ENCODE measurements at places on chromosomes 1 and 21.

DNA sequence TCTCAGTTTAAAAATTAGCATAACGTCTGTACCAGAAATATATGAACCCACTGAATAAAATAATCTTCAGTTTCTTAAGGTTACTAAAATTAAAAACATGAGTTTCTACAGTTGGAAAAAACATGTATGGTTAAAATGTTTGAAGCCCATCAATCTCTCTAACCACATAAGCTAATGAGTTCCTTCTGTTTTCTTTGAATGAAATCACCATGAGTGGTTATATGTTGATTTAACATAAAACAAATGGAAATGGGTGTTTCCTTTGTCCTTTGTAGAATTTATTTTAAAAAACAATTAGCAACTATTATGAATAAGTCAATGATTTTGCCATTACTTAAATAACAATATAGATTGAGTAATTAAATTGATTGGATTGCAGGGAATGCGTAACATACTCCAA, 3.0 kb upstream of the ADGRL2 start:
- DNase-seq, result no peak

DNA sequence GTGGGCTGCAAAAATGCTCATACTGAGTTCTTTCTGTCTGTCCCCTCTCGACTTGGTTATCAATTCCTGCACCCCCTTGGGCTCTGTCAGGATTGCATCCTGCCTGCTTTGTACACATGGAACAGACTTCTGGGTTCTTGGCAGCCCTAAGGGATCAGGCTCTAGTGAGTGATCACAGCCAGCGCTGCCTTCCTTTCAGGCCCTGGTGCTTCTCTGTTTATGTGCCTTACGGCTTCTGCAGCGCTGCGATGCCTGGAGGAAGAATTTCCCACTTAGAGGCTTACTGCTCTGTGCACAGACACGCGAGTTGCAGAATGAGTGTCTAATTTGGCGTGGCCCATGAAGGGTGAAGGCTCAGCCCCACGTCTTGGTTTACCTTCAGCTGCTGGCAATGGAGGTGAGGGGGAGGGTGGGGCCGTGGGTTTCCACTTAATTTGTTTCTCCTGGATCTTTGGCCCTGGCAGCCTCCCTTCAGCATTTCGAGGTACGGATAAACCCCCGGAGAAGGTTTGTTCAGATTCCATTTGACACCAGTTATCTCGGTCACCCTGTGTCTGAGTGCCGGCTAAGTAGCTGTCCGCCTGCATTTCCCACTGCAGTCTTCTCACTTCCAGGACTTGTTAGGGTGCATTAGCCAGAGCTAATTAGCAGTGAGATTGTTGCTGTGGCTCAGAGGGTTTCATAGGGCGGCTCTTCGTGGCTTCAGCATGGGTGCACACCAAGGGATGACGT, 227.3 kb downstream of the DYRK1A start:
- no peak for DNase-seq

GRCh38 chr1:58762806-58763205, 21.0 kb downstream of the JUN start:
- DNase-seq, result no peak

DNA sequence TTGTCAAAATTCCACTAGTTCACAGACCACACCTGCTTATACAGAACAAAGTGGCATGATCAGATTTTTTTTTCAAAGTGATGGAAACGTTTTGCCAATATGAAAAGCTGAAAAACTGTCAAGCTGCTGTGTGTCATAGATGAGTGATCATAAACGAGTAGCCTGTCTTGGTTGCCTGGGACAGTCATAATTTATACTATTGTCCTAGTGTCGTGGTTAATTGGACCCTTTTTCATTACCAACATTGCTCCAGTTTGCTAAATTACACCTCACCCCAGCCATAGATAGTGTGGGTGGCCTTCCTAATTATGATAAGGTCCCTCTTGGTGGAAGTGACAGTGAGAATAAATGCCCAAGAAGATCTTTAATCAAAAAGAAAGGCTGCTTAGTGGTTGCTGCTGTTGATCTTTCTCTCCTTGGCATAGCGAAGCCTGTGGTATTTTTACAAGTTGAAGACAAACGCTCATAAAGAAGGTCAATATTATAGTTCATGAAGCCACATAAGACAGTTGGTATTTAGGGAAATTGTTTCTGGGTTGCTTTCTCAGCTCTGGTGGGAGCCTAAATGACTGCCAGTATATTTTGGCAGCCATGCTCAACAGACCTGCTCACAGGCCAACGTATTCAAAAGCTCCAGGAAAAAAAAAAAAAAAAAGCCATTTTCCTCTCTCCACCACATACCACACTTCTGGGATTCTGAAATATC, 478.1 kb downstream of the PLA2G4A start:
- DNase-seq, result no peak

DNA sequence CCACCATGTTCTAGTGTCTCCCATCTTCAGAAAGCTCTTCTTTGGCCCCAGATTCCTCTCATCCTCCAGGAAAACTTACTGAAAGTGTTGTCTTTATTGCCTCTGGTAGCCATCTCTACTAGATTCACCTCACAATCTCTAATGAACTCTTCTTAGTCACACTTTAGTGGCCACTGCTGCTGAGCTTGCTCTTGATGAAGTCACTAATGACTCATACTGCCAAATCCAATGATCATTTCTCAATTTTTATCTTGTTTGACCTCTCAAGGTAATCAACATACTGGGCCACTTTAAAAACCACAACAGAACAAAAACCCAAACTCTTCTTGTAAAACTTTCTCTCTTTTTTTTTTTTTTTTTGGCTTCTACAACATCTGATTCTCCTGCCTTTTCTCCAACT, 196.4 kb downstream of the LHX8 start:
- no peak for DNase-seq

DNA sequence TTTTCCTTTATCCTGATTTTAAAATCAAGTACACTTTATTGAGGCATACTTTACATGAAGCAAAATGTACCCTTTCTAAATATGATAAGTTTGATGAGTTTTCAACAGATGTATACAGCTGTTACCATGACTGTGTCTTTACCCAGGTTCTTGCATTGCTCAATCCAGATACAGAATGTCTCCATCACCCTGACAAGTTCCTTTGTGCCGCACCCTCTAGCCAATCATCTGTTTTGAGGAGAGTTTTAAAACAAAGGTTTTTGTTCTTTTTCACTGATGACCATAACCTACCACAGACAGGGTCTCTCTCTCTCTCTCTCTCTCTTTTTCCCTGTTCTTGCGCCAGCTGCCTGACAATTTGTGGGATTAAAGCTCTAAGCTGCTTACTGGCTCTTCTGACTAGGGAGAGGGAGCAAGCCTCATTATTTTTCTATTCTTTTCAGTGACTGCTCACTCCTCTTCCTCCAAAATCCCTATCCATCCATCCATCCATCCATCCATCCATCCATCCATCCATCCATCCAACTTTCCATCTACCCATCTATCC, 1.2 kb upstream of the KCNE1 start:
- no peak for DNase-seq

DNA sequence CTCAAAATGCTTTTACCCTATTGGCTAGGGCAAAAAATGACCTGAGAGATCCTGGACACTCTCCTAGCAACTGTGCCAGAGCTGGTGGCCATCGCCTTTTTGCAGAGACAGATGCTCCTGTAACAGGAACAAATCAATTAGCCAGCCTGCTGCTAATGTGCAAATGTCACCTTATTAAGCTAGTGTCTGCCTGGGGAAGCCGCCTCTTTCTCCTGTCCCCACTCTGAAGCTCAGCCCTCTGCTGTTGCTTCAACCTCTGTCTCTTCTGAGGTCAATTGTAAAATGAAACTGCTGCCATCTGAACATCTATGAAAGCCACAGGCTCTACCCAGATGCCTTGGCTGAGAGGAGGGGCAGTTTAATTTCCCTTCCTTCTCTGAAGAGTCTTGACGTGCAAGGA, 85.5 kb upstream of the CACNA1E start:
- no peak for DNase-seq

GRCh38 chr1:151854658-151855057, 1.1 kb upstream of the THEM5 start:
- DNase-seq, result no peak

- DNase-seq, result no peak
These were observed 270.1 kb downstream of the ASTN1 start for GRCh38 chr1:176894450-176894849.

- DNase-seq, result no peak
These were observed 2.1 kb downstream of the KDM5B start for GRCh38 chr1:202805886-202806844.

DNA sequence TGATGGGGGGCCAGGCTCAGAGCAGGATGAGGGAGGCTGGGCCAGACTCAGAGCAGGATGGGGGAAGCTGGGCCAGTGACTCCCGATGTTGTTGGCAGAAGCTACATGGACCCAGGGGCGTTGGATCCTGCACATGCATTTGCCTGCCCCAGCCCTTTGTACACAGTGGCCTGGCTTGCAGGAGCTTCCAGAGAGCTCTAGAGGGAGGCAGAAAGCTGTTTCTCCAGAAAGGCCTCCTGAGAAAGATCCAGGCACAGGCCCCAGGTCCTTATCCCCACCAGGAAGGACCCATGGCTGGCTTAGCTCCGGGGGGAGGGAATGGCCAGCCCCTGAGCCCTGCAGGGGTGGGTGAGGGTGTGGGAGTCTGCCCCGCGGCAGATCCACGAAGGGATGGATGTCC, 106.6 kb upstream of the ACTRT2 start:
- no peak for DNase-seq

GRCh38 chr21:46570119-46570518, 34.8 kb downstream of the S100B start:
- no peak for DNase-seq

- no peak for DNase-seq
These were observed 355.7 kb upstream of the DPYD start for GRCh38 chr1:98276514-98276913.

DNA sequence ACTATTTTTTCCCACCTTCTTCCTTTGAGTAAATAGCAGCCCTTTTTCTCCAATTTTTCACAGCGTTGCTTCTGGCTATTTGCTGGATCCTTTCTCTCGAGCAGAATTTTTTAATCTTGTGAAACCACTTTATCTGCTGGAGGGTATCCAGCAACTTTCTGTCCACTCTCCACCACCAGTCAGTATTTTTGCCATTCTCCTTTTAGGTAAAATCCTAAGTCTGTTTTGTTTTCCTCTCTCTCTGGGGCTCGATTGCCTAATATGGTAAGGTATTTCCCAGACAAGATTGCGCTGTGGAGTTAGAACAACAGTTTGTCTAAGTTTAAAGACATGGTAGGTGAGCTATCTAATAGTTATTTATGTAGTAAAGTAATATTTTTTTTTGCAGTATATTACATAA, 156.9 kb downstream of the PPP1R12B start:
- DNase-seq, result no peak

GRCh38 chr1:72937905-72938304, 655.6 kb upstream of the NEGR1 start:
- no peak for DNase-seq

- DNase-seq, result no peak
These were observed 31.0 kb downstream of the TNNT2 start for GRCh38 chr1:201346337-201346939.

GRCh38 chr1:9250411-9251381, 16.1 kb downstream of the H6PD start:
- no peak for DNase-seq

DNA sequence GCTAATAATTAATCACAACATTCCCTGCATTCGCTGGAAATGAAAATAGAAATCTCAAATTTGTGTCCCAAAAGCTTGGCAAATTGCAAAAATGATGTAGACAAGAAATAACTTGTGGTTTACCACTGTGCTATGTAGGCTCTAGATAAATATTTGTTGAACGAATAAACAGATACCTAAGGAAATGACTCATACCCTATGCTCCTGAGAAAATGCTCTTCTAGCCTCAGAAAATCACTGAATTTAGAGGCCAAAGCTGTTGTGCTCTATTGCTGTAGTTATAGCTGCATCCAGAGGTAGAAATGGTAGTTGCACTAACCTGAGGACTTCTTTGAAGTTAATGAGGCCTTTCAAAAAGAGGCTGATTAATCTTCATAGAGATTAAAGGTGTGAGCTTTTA, 142.0 kb upstream of the ZNHIT6 start:
- DNase-seq, result peak; percentile 2

- DNase-seq, result peak; percentile 79
These were observed 1.9 kb upstream of the OR13G1 start for GRCh38 chr1:247681288-247681897.

- DNase-seq, result no peak
These were observed 185.0 kb downstream of the MATN1 start for GRCh38 chr1:30538226-30538992.

- DNase-seq, result no peak
These were observed 32.7 kb downstream of the WLS start for GRCh38 chr1:68199603-68200002.

DNA sequence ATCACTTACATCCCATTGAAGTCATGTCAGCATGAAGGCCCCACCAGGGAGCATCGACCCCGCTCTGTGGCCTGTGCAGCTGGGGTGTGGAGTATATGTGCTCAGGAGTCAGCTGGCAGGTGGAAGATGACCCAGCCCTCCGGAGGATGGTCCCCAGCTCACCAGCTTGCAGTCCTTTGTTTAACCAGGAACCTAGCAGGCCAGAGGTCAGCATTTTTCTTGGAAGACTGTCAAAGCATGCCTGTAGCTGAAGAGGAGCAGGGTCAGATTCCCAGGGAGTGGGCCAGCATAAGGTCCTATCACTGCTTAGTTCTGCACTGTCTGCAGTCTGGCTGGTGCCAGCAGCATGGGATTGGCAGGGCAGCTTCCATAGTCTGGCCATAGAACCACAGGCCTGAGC, 12.7 kb downstream of the NFASC start:
- no peak for DNase-seq

DNA sequence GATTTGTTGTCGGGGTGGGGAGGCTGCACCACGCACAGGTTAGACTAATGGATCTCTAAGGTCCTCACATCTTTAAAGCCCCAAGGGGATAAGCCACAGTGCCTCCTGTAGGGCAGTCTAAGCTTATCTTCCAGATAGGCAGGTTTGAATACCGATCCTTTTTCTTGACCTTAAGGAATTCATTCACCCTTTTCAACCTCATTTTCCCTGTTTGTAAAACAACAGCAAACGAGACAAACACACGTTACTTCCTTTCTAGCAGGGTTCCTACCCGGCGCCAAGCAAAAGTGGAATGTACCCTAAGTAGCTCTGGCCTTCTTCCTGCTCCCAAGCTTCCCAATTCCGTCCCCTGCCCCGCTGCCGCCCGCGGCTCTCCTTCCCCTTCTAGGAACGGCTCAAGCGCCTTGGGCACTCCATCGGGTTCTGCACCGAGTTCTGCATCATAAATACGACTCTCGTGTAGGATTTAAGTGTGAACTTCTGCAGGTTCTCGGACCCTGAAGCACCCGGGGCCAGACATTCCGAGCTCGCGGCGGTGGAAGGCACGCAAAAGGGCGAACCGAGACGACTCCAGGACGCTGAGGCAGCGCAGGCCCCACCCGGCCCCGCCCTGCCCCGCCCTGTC, 548 bp upstream of the CDC20 start:
- DNase-seq, result peak; percentile 43

GRCh38 chr1:77876884-77877283, 11.5 kb upstream of the NEXN start:
- DNase-seq, result no peak

DNA sequence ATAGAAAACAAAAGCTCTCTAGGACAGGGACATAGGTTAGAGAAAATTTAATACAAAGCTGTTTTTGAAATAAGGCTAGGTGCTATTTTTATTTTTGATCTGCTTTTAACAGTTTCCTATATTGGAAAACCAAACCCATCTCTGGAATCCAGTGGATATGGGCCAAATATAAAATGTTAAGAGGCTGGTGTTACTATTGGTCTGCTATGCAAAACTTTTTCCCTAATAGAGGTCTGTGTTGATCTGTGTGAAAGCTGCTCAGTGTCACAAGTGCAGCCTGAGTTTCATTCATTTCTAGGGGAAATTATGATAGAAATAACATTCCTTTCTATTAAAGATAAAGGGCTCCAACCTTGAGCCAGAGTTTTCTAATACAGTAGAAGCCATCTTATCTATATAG, 116.4 kb downstream of the OLFML2B start:
- no peak for DNase-seq

GRCh38 chr1:230166366-230167132, 99.5 kb downstream of the GALNT2 start:
- no peak for DNase-seq
